AML-193 (cell line): ENCODE measurements at places on chromosomes 1 and 21.

GRCh38 chr1:234871710-234872271 is 256.8 kb downstream of the TOMM20 start:
- no peak for DNase-seq

DNA sequence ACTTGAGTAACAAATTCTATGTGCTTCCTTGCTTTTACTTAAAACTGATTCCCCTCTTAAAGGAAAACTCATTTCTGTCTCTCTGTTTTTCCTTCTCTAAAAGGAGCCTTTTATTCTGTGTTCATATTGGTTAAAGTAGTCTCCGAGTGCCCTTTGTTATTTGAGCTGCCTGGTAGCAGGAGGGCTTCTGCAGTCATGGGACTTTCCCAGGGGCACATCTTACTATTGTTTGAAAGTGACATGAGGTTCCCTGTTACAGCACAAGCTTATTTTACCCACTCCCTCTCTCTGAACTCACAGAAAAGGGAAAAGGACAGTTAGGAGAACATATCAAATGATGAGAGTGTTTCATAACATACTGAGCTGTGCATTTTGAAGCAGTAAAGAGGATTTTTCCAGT is 58.1 kb upstream of the ANGPTL1 start:
- no peak for DNase-seq

GRCh38 chr1:64851664-64852063 is 106.8 kb downstream of the RAVER2 start:
- no peak for DNase-seq

GRCh38 chr1:68149907-68150306 is 82.4 kb downstream of the WLS start:
- DNase-seq: no peak

GRCh38 chr1:89459081-89459480 is 65.5 kb upstream of the LRRC8B start:
- DNase-seq: no peak

DNA sequence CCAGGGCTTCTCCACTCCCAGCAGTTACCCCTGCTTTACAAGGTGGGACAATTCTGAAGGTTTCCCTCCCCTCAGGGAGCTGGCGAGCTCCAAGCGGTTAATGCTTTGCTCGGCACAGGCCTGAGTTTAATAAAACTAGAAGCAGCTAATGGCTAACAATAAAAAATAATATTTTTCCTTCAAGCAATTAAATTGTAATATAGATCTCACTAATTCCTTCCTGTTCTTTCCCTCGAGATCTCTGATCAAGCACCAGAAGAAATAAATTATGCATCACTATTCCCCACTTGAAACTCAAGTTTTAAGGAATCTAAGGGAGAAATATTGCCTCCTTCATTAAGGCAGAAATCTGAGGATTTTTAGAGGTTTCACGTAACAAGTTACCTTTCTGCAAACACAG is 42.9 kb downstream of the GLIS1 start:
- DNase-seq: no peak

DNA sequence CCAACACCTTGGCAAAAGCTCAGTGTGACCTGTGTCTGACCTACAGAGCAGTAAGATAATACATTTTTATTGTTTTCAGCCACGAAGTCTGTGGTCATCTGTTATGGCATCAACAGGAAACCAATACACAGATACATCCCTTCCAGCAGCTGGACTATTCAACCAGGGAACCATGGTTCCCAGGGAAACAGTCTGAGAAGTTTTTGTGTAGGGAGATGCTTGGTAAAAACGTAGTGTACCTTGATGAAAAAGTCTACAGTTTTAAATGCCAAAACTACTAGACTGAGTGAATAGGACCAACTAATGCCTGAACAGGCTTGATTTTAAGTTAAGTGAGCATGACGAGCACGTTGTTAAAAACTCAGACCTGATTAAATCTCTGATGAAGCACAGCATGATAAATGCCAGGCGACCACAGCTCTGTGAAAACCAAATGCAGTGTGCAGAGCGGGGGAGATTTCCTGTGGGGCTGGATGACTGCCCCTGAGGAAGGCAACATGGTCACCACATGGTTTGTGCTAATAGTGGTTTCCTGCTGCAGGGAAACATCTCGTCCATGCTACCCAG is 228.9 kb downstream of the TNR start:
- no peak for DNase-seq

- DNase-seq: peak; percentile 56
Observed at GRCh38 chr1:202135221-202135721, 9.3 kb downstream of the ARL8A start.

GRCh38 chr1:43282220-43283195 is 2.9 kb downstream of the C1orf210 start:
- DNase-seq: no peak
